ENCODE measurements at places on chromosomes 6 and 20.

- no peak for DNase-seq
Measured at GRCh38 chr6:99492092-99492491, 23.1 kb downstream of the USP45 start.

- peak; percentile 12 for DNase-seq
Measured at GRCh38 chr6:31354158-31354863, 2.7 kb downstream of the HLA-B start.

DNA sequence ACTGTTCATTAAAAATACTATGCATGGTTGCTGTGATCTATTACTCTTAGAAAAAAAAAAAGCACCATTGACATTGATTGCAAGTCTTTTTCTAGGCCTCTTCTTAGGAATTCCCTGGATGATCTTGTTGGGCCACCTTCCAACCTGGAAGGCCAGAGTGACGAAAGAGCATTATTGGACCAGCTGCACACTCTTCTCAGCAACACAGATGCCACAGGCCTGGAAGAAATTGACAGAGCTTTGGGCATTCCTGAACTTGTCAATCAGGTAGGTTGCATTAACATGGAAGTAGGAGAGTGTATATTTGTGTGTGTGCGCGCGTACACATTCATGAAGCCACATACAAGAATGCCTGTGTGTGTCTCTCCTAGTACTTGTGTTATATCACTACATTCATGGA, 140.4 kb downstream of the NCOA3 start:
- DNase-seq, result no peak

DNA sequence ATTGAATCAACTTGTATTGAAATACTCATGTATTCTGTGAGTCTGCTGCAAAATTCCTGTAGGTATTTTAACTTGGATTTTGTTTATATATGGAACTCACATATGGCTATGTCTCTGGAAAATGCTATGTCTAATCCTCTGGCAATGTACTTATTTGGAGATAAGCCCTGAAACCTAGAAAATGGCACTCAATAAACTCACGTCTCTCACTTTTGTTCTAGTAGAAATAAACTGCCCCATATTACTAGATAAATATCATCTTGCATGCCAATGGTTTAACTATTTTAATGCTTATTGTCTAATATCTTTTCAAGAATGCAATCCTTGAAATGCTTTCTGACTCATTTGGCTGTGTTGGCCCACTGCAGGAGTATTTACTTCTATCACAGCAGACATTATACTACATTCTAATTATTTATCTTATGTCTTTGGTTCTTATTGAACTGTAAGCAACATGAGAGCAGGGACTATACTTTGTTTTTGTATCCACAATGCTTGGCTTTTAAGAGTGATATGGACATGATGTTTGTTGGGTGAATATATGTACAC, 292.2 kb upstream of the RSPO3 start:
- no peak for DNase-seq

GRCh38 chr6:98975421-98975820, 27.7 kb upstream of the FBXL4 start:
- no peak for DNase-seq

- DNase-seq, result no peak
Measured at GRCh38 chr20:49259799-49260198, 18.1 kb downstream of the ZNFX1 start.

DNA sequence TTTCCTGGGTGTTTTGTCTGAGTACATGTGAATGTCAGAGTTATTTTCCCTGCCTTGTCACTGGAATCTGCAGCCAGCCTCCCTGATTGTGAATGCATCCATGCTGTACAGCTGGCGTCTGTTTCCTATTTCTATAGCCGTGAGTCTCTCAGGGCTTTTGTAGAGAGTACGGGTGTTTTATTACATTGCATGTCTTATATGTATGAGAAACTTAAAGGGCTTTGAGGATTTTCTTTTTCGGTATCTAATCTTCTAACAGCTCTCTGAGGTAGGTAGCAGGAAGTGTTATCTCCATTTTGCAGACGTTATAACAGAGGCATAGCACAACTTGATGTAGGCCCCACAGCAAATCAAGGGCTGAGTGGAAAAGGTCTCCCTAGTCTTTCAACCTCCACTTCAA, 272.9 kb downstream of the PRL start:
- DNase-seq, result no peak

DNA sequence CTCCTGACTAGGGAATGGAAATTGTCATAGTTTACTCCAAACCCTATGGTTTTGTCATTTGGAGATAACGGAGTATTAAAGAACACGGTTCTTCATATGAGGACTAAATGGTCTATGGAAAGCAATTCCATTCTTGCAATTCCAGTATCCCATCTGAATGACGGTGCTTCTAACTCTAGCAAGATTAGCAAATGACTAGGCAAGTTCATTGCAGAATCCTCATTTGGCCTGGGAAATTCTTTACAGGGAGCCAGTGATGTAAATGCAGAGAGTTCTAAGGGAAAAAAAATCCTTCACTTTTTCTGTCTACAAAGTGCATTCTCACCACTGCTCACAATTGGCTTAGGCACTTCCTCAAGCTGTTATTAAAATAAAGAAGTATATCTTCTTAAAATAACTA, 111.5 kb downstream of the MOXD1 start:
- no peak for DNase-seq

GRCh38 chr20:51348876-51349275, 193.6 kb downstream of the NFATC2 start:
- no peak for DNase-seq

DNA sequence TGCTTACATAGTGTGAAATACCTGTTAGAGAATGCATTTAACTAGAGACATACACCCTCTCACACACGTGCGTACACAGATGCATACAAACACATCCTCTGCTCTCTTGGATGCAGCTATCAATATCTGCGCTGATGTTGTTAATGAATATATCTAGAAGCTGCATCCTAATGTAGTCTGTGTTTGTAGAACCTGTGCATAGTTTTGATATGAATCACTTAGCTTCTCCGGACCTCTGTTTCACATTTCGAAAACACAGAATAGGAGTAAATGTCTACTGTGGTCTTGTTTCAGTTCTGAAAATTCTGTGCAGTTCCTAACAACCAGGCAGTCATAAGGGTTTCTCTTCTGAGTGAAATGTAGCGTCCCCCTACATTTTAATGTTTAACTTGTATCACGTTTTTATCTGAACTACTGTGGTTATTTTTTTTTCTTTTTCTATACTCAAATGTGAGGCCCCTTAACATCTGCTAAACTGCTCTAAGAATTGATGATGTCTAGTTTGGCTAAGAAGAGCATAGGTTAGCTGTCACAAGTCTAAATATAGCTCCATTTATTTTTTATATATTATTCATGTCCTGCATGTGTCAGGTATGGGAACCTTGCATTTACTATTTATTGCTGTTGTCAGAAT, 254.5 kb downstream of the TMEM242 start:
- DNase-seq, result no peak

DNA sequence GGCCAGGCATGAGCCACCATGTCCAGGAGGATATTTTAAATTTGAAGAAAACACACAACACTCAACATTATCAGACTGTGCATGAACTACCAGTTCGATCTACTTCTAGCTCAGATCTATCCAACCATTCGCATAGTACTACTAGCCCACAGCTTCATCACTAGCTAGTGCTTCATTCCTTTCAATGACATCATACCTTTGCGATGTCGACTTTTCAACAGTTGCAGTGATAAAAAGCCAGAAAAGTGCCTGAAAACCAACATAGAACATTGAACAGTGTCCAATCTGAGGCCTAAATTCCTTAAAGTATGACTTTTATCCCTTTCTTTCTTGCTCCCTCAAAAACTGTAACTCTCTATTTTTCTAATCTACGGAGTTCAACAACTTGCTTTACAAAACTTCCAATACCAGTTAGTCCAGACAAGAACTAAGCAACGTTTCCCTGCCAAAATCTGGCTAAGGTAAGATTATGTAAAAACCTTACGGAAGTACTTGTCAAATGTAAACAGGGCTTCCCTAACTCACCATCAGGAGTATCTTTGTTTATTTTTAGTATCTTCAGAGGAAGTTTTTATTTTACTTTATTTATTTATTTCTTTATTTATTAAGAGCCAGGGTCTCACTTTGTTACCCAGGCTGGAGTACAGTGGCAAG, 434.0 kb upstream of the JARID2 start:
- DNase-seq, result no peak

DNA sequence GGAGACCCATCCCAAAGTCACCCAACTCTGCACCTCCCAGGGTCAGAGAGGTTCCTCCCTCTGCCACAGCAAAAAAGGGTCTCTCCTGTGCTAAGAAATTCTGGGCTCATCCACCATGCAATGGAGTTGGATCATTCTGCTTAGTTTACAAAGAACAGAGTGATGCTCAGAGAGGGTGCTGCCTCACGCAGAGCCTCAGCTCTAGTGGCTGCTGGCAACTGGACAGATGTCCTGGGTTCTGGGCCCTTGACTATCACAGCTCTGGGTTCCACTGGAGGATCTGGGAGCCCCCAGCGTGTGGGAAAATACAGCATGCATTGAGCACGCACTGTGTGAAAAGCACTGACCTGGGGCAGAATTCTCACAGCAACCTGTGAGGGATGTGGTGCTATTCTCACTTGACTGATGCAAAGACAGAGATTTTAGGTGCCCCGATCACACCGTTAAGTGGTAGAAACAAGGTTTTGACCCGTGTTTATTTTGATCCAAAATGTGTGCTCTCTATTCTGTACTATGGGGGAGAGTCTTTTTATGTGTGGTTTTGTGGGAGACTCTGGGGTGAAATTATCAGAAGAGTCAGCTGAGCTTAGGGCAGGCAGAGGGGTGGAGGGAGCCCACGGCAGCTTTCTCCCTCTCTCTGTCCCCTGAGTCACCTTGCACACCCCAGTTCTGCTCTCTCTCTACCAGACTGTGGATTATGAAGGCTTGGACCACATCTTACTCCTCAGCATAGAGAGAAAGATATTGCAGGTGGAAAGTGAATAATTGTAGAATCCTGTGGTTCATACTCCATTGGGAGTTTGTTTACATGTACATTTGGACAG, 19.9 kb downstream of the TREML4 start:
- DNase-seq, result no peak

DNA sequence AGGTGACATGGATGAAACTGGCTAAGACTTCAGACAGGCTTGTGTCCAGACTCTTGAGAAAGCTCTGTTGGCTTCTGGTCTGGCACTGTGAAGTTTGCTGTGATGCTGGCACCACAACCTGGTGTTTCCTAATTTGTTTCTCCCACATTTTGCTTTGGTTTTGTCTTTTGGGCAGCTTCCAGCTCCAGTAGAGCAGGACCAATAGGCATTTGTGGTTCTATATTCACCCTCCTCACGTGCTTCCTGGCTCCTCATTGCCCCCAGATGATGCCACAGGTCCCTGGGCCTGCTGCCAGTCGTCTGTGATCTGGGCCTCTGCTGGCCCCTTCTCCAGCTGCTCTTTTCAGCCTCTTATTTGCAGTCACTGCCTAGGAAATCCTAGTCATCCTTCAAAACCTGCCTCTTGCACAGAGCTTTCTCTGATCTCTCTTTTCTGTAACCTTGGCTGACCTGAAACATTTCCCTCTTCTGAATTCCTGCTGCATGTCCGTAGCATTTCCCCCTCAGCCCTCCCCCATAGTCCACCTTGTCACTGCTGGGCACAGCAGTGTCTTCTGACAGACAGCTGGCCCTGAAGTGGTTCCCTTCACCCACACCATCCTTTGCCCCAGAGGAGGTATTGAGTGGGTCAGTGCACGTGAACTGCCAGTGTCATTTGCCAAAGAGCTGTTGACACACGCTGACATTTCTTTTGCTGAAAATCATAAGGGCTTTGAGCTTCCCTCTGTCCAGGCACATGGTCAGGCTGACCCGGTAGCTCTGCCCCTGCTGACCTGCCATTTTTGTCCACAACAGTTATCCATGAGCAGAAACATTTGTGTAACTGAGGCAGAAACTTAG, 63.0 kb downstream of the PTPN1 start:
- no peak for DNase-seq
